ENCODE measurements at places on chromosomes 1 and 21.

GRCh38 chr1:229286099-229286766, 15.3 kb downstream of the RAB4A start:
- no peak for DNase-seq

DNA sequence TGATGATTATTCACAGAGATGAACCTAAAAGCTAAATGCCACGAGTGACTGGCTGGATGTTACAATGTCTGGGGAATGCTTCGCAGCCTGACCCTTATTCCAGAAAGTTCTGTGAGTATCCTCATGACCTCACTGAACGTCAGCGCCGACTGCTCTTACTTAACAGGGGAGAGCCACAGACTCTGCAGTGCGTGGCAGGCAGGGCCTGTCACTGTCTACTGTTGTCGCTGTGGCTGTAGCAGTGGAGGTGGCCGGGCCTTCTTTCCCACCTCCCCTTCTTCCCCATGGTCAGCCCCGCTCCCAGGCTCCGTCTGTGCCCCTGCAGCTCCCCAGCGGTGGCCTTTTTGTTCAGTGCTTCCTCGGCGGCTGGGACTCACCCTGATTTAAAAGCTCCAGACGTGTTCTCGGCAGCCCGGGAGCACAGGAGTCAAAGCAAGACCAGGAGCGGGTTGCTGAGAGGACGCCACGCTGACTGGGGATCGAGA, 52.2 kb upstream of the TARBP1 start:
- no peak for DNase-seq

DNA sequence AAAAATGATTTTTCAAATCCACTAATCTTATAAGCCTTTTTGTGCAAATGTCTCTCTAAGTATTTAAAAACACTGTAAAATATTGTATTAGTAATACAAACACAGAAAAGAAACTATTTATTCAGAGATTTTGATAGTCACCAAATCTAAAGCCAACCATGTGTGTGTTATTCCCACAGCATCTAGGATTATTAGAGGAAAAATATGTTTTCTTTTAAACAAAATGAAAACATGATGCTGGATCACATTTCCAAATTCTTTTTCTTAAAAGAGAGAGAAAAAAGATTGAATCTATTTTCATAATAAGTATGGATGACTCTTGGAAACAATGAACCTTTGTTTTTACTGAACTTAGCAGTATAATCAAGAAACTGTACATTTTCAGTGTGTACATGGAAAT, 25.3 kb downstream of the COLGALT2 start:
- no peak for DNase-seq

GRCh38 chr1:25958465-25958864, 39.4 kb downstream of the PAFAH2 start:
- no peak for DNase-seq

- DNase-seq, result no peak
Observed at GRCh38 chr1:182281541-182281940, 110.0 kb downstream of the GLUL start.

GRCh38 chr1:29527314-29528004, 291.1 kb downstream of the PTPRU start:
- DNase-seq, result no peak

DNA sequence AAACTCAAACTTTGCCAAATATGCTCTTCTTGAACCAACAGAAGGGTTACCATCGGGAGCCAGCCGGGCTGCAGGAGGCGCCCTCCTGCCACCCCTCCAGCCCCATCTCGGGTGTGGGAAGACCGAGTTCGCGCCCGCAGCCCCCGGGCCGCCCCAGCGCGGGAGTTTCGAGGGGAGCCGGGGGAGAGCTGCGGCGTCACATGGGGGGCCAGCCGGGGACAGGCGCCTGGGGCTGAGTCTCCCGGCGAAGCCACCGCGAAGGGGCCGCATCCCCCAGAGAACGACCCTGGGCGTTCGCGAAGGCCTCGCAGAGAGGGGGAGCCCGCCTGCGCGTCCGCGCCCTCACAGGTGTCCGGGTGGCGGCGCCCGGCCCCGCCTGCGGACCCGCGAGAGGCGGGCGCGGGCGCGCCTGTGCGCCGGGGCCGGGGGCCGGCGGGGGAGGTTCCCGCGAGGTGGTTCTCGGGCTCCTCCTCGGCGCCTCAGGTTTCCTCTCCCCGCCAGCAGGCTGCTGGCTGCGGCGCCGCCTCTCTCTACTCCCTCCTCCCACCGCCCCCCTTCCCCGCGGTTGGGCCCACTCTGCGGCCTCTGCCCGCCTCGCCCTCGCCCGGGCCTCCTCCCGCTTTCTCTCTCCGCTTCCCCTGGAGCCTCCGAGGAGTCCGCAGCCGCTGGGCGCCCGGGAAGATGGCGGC, at the start of gene RAVER2:
TSS of gene RAVER2 (plus strand) at position 584 of the 689 bp plus-strand sequence. CDS start at position 682, 98 bp downstream.
- peak; percentile 49 for DNase-seq

DNA sequence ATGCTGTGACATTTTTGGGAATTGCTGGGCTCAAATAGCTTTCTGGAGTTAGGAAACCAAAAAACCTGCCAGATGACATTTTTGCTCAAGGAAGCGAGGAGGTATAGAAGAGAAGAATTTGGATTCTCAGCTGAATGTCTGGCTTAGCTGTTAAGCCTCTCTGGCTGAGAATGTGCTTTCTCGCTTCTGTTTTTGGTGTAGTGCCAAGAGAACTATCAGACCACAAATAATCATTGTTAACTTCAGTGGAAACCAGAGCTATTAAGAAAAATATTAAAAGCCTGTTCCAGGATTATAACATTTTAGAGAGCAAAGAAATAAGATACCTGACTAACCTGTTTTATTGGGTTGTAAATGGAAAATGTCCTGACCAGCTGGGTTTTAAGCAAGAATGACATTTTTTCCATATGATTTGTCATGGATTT, 39.5 kb upstream of the DIPK1A start:
- DNase-seq, result no peak

GRCh38 chr1:168535536-168535935, 8.3 kb downstream of the XCL2 start:
- DNase-seq, result no peak

GRCh38 chr1:115301438-115302020, 36.5 kb downstream of the NGF start:
- DNase-seq, result no peak

DNA sequence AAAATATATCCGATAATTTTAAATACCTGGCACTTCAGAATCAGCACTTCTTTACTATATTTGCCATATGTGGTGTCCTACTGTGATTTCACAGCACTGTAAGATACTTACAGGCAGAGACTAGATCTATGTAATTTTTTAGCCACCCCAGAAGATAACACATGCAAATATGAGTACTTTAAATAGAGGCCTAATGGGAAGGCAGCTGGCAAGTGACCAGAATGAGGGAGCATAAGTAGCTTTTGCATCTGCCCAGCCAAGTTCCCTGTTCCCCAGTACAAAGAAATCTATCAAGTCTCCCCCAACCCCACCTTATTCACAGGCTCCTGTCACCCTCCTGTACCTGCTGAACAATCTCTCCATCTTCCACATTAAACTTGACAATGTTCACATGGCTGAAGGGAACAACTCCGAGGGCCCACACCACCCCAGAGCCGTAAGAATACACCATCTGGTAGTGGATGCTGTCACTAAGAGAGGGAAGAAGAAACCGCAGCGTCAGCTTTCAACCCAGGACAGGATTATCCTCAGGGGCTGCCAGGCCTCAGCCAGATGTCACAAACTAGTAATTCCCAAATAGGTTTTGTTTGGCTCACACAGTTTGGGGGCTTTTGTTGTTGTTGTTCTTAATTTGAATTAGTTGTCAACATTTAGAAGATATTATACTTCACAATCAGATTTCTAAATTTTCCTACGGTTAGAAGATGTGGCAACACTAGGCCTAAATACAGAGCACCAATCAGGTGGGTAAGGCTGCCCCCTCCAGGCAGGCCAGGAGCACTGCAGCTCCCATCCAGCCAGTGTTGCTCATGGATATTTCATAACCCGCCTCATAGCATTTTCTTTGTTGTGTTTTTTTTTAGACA, 10.4 kb downstream of the EMC1 start:
- peak; percentile 65 for DNase-seq

GRCh38 chr1:244067893-244068292, 16.8 kb downstream of the ZBTB18 start:
- DNase-seq, result no peak

DNA sequence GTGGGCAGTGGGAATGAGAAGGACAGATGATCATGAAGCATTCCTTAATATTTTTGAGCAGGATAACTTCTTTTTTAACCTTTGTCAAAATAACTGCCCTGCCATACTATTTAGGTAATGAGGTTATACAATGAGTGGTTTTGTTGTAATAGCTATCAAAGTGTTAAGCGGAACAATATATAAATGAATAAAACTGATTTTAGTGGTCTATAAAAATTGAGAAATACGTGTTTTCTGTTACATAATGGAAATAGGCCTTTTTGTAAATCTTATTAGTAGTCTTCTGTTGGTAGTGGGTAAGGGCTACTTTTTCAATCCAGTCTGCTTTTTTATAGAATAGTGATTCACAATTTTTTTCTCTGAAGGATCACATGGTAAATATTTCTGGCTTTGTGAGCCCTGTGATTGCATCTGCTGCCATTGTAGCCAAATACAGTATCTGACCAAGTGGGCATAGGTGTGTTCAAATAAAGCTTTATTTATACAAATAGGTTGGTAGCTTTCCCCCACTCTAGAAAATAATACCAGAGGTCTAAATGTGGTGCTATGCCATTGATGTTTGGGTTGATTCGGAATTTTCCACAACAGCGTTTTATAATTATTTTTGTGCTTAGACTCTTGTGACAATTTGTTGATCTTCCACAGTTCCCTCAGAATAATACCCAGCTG, 4.3 kb downstream of the NEK7 start:
- no peak for DNase-seq
